ENCODE measurements at places on chromosomes 3 and 15. TPM values are rescaled to one million over a fixed set of nuclear protein-coding genes. Genes with fewer than 3 reads are reported as not detected.

The GOLGA8H gene
- total RNA-seq, result 0.70 TPM

GRCh38 chr3:159872374-159873109 is 116.1 kb upstream of the IL12A start:
- DNase-seq, result no peak

- DNase-seq, result no peak
Observed at GRCh38 chr3:152793969-152794368, 41.0 kb upstream of the P2RY1 start.

- no peak for DNase-seq
Observed at GRCh38 chr15:60993008-60993407, 236.1 kb downstream of the RORA start.

GRCh38 chr3:77746892-77747291 is 707.0 kb downstream of the ROBO2 start:
- DNase-seq, result no peak

Data from H9 (cell line).